ENCODE measurements at places on chromosomes 5 and 9.

GRCh38 chr5:17444496-17444895, 53.5 kb upstream of the TAF11L2 start:
- DNase-seq = no peak

GRCh38 chr5:162160401-162160800, 92.8 kb downstream of the GABRG2 start:
- DNase-seq = no peak

DNA sequence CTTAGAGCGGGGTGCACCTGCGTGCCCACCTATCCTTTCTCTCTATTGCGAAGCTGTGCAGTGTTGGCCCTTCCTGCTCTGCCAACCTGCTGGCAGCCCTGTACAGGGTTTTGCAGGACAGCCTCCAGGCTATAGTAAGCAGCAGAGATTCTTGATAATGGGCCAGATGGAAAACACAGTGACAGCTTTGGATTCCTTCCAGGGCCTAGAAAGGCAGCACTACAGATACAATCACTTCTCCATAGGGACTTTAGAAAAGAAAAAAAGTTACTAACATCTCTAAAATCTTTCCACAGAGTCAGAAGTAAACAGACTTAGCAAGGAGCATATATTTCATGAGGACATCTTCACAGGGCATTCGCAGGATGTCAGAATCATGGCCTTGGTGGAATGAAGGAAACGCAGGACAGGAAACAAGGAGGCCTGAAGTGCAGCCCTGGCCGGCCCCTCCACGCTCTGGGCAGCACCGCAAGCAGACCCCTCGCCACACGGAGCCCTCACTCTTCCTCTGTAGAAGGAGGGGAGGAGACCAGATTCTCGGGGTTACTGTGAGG, 172.1 kb upstream of the GAS1 start:
- no peak for DNase-seq

- no peak for DNase-seq
Observed at GRCh38 chr5:5105531-5105930, 34.6 kb upstream of the ADAMTS16 start.

DNA sequence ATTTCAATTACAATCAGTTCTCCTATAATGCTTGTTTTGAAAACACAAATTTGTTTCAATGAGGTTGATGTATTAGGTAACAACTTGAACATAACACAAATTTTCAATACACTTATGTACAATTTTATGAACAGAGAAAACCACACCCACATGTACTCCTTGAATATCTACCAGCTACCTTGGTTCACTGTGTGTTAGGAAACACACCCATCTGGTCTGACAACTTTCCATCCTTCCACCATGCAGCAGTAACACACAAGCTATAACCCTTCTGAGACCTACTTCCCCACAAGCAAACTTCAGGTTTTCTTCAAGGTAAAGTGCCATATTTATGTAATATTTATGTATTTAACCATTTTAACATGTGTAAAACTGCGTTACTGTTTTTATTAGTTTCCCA, 36.4 kb upstream of the UBQLN1 start:
- no peak for DNase-seq

DNA sequence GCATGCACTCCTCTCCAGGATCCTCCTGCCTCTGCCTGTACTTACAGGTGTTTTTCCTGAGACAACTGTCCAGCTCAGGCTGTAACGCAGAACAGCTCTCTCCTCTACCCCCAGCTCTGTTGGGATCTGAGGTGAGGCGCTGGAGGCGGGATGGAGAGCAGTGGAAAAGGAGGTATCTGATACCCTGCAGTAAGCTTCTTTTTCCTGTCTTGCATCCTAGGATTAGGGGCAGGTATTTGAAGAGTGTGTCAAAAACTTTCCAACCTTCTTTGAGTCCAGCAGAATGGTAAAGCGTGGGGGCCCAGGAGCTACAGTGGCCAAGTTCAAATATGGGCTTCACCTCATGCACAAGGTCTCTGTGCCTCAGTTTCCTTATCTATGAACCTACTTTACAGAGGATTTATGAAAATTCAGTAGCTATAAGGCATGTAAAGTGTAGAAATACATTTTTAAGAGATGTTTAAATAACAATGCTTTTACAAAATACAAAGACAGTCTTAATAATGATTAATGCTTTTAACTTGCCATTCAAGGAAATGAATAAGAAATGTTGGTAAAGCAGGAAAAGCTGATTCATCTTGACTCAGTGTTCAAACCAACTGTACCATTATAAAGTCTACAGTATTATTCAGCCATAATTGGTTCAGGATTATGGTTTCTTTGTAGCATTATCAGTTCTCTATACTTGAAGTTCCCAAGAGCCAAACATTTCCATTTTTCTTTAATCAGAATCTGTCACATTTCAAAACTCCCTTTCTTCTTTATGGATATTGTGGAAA, 26.1 kb downstream of the MAP1B start:
- DNase-seq = no peak

- no peak for DNase-seq
Observed at GRCh38 chr5:160398806-160399205, 1.0 kb downstream of the FAM200C start.

GRCh38 chr9:32171339-32171738, 213.1 kb upstream of the ACO1 start:
- DNase-seq = no peak

DNA sequence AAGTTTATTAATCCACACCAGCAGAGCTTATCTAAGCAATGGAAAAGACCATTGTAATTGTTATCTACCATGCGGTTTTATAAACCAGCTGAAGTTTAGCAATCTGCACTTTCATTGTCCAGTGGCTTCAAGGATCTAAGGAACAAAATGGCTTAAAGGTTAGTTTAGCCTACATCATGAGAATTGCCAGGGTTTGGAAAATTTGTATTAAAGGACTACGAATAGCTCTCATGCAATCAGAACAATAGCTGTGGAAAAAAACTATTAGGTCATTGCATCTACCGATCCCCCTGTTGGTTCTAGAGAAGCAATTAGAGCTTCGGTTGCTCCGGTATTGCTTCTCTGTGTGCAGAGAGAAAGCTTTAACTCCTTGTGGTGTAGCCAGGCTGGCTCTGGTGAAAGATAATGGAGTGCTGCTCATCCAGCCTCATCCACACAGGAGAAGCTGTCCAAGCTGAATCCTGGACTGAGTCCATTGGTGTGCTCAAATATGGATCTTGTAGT, 86.3 kb upstream of the SLC12A2 start:
- no peak for DNase-seq

- DNase-seq = no peak
Observed at GRCh38 chr5:22887566-22887965, 34.4 kb upstream of the CDH12 start.

GRCh38 chr5:143059355-143059754, 289.2 kb downstream of the ARHGAP26 start:
- DNase-seq = no peak

DNA sequence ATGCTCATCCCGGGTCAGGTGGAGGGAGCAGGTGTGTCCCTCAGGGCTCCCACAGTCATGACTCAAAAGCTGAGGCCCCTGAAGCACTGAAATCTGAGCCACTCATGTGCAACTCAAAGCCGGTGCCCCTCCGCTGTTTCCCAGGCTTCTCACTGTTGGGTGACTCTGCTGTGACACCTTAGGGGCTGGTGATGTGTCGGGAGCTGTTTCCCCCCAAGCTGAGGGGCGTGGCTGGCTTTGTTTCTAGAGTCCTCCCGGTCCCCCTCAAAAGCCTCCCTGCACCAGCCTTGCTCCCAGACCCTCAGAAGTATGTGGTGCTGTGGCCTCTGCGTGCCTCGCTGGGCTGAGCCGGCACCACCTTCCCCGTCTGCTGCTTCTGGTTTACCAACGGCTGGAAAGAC, 39.7 kb downstream of the PLPP7 start:
- DNase-seq = no peak
